ENCODE measurements at places on chromosomes 1 and 21.
A peak's percentile ranks its signal among the peaks of the same experiment; 100 is the strongest.

GRCh38 chr1:33424610-33425009, 6.3 kb downstream of the PHC2 start:
- no peak for DNase-seq

DNA sequence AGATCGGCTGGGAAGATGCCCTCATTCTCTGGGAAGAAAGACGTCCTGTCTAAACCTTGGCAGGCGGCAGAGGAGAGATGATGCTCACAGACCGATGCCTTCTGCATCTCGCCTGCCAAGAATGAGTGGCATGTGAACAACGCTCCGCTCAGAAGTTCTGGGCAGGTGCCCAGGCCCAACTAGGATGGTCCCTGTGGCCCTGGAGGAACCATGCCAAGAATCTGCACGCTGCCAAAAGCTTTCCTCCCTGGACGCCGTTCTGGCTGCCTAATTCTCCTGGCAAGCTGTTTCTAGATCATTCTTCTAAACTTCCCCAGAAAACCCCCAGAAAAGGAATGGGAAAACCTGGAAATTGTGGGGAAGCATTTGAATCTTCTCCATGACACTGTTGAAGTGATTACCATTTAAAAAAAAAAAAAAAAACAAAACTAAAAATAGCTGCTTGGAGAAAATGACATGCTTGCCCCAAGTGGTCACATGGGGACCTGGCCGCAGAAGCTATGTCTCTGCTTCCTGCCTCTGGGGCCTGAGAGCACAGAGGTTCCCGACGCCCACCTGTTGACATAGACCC, 440.9 kb downstream of the PRDM2 start:
- DNase-seq, result no peak

- no peak for DNase-seq
These were observed 7.3 kb downstream of the IER5 start for GRCh38 chr1:181095763-181096184.

DNA sequence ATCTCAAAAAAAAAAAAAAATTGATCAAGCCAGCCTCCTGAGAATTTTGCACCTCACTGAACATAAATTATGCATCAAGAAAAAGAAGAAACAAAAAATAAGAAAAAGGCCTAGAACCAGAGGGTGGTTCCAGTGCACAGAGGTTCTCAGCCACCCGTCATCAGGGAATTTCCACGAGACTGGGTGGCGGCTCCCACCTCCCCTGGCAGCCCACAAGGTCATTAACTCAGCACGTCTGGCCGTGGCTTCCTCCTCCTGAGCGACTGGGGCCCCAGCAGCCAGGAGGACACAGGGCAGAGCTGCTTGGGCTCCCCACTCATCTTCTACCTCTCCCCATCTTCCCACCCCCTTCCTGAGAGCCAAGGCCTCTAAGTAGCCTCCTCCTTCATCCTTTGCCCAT, 15.7 kb upstream of the TMEM51 start:
- DNase-seq, result no peak

DNA sequence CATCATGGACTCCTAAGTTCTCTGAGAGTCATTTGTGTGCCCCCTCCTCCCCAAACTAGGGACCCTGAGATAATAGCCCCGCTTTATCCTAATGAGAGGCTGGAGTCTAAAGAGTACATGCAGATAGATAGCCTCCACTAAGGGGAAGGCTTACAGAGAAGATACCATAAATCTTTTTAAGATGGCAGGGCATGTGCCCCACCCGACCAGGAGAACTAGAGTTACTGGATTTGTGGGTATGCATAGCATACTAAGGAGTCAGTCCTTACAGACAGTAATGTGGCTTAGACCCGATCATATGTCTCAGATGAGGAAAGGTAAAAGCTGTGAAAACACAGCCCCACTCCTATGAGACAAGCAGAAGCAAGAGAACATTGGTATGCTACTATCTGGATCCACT, 25.7 kb upstream of the PKN2 start:
- DNase-seq, result no peak

DNA sequence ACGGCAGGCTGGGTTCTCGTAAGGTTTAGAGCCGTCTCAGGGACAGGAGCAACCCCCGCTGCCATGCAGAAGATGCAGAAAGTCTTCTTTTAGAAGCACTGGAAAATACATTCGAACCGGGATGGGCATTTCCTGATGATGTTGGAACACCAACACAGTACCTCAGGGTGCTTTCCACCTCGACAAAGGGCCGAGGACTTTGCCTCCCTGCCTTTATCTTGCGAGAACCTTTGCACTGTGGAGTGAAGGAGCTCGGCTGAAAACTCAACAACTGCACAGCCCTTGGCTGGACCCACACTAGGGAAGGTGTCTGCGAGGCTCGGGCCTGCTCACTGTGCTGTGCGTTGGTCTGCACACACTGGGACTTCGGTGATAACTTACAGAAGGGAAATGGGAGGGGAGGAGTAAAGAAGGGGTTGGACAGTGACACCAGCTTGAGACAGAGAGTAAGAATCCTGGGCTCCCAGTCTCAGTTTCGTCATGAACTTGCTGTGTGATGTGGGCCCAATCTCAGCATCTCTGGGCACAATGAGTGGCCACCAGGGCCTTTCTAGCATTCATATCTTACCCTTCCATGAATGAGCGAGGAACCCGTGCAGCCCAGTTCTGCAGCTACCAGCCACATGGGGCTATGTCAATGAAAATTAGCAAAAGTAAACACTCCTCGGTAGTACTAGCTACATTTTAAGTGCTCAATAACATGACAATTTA, 18.2 kb downstream of the RCAN1 start:
- no peak for DNase-seq

DNA sequence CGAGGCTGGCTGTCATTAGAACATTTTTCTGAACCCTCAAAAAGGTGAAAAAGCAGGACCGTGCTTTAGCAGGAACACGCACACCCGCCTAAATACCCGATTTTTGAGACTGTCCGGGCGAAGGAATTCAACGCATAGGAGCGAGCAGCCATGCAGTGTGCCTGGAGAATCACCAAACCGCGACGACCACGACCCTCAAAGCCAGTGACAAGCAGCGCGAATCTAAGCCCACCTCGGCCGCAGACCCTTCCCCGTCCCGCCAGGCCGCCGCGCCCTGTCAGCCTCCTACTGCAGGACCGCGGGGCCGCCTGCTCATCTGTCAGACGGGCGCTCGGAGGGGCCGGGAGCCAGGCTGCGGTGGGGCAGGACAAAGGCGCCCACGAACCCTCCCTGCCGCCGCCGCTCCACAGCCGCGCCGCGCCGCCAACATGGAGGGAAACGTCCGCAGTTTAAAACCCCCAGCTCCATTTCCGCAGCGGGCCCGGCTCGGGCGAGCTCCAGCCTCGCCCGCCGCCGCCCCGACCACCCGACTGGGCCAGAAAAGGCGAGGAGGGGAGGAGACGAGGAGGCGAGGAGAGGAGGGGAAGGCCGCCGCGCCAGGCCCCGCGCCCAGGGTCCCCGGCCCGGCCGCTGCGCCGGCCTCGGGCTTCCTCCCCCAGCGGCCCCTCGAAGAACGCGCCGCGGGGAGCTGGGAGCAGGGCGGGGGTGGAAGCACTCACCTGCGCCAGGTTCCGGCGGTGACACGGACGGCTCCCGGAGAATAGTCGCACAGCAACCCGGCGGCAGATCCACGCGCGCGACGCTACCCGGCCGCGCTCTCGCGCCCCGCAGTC, at the start of gene LBR:
Gene LBR, minus strand, starts transcription at position 804 of the 833 bp plus-strand sequence. CDS start 3,963 bp downstream, outside the sequence.
- no peak for DNase-seq

- DNase-seq, result no peak
These were observed 321.3 kb downstream of the KIF26B start for GRCh38 chr1:245475961-245476516.

DNA sequence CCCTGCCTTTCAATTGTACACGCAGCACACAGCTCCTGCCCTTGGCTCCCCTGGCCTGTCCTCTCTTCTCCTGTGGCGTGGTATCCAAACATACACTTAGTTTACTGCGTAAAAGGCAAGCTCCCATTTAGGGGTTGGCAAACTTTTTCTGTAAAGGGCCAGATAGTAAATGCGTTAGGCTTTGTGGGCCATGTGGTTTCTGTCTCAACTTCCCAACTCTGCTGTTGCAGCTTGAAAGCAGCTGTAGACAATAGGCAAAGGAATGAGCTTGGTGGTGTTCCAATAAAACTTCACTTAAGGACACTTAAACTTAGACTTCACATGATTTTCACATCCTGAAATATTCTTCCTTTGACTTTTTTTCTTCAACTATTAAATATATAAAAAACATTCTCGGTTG, 63.3 kb downstream of the RHOU start:
- DNase-seq, result no peak

DNA sequence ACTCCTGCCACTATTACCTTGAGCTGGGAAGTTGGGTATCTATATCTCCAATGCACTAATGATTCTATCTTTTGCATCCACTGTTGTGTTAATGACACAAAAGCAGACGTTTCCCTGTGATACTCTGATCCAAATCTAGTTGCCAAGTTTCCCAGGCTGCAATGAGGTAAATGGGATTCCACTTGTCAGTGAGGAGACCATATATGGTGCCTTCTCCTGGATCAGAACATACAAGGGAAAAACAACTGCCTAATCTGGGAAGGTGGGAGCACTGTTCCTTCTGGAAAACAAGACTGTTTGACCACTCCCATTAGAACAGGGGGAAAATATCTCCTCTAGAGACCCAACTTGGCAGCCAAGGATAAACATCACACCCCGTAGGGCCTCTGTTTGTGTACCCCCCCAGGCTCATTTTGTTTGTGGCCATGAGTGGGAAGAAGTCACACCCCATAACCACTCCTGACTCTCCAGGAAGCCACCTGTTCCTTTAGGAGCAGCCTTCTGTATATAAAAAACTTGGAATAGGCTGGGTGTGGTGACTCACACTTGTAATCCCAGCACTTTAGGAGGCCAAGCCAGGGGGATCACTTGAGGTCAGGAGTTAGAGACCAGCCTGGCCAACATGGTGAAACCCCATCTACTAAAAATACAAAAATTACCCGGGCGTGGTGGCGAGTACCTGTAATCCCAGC, 28.5 kb upstream of the SLC6A9 start:
- DNase-seq, result no peak

DNA sequence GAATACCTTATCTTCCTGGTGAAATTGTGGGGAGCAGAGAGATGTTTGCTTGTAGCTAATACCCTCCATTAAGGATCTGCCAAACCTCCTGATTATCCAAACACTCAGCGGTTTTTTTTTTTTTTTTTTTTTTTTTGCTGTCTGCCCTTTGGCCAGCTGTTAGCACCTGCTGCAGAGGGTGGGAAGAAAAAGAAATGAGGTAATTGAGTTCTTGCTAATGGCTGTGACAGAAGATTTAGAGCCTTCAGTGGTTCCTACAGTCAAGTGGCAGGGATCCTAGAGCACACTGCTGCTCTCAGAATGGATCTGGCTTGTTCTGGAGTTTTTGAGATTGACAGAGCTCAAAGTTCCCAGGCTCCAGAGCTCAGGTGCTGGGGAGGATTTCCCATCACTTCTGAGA, 342.5 kb downstream of the DISC1 start:
- DNase-seq, result no peak

- no peak for DNase-seq
These were observed 43.4 kb downstream of the PRDM15 start for GRCh38 chr21:41835711-41836154.

DNA sequence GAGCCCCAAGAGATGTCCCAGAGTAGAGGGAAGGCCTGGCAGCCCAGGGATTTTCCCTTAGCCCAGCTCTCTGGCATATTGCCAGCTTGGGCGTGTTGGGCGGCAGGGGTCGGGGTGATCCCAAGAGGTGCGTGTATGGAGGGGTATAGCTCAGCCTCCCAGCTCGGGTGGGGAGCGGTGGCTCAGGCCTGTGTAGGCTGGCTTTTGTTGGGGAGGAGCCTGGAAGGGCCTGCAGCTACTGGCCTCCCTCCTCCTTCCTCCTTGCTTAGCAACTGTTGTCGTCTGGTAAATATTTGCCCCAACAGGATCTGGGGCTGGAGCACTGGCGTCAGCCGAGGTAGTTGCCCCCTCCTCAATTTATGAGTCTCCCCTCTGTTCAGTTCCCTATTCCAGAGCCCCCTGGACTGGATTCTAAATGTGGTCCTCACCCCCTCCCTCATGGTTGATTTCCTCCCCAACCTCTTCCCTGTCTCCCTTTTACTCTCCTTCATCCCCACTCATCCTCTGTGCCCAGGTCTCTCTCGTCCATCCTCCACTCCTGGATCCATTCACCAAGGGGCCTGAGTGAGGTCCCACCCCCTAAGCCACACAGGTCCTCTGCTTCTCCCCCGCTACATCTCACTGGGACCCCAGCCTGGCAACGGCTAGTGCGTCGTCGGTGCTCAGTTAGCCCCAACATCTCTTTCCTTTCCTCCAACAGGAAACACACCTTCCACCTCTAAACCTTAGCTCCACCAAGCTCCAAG, 10.3 kb upstream of the LMNA start:
- peak; percentile 73 for DNase-seq

GRCh38 chr1:232978091-232978634, 27.8 kb downstream of the NTPCR start:
- DNase-seq, result no peak

DNA sequence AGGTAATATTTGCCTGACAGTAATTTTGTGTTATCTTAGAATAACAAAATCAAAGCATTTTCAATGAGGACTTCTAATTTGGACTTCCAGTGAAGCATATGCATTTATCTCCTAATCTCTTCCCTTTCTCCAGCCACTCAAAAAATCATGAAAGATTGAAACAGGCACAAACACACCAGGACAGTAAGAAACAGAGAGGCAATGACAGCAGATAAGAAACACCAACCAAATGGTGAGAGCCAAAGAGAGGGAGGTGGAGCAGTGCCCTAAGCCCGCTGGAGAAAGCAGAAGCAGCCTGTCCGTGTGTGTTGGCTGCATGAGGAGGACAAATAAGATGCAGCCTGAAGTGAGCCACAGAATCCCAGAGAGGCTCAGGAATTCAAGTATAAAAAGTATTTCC, 39.0 kb downstream of the SLC44A3 start:
- DNase-seq, result no peak
